NCI-H460 (cell line): ENCODE measurements at places on chromosomes 1 and 21. TPM values are rescaled to one million over a fixed set of nuclear protein-coding genes. Genes with fewer than 3 reads are reported as not detected.

DNA sequence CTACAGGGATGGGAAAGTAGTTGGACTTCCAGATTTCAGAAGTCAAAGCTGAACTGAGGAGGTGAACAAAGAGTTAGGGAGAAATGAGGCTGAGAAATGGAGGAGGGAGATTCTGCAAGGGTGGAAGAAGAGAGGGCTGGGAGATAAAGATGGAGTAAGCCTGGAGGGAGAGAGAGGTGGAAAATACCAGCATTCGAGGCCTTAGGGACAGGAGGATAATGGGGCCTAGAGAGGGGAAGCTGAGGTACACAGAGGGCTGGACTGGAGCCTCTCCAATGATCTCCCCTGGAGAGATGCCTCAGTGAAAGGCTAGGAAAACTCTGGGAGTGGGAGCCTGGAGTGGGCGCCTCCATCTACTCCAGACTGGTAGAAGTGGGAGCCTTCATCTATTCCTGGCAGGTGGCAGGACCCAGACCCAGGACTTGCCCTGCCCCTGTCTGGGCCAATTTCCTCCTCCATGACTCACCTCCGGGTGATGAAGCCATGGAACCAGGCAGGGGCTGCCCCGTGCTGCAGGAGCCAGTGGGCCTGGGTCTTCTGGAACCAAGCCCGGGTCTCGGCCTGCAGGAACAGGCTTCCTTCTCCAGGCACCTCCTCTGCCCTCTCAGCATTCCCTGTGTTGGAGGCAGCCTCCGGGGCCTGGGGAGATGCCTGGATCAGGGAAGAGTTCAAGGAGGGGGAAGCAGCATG is 1.9 kb downstream of the SH2D2A start:
- DNase-seq: no peak

KRTAP12-2 gene
- total RNA-seq: not detected in 2 replicates

DNA sequence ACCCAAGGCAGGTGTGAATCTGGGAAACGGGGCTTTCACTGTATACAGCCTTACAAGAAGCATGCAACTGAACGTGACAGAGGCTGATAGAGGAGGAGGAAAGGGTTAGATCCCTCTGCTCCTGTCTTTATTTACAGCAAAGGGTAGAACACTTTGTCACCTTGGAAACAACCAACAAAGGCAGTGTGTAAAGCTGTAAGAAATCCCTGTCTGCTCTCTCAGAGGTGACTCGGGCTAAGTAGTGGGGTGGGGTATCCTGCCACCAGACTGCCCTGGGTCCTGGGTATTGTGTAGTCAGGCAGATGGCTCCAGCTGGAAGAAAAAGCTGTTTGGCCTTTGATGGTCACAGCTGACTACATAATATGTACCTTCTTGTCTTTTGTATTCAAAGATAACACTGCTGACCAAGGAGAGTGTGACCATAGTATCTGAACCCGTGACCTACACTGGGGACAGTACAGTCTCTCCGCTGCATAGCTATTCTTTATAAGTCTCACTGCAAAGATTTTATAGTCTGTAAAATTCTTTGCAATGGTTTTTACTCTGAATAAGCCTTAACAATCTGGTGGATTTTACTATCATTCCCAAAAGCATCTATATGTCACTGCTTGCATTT is 22.1 kb upstream of the POU2F1 start:
- no peak for DNase-seq

PGLYRP3 gene
- not detected in 2 replicates for total RNA-seq

UMODL1 gene
- not detected in 2 replicates for total RNA-seq

DNA sequence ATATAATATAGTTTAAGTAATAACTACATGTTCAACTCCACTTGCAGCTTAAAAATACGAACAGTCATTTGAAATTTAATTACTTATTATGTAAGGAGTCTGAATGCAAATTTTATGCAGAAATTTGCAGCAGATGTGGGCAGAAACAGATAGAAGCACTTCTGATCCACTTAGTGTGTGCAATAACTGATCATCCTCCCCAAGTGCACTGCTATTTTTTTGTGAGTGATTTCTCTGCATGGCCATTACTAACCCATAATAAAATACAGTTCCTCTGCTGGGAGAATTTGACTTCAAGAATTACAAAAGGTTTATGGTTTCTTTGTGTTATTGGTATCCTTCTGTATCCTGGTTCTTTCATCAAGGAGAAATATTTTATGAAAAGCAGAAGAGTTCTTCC is 611.5 kb upstream of the RGS18 start:
- no peak for DNase-seq

- DNase-seq: no peak
These were observed 4.8 kb downstream of the OVGP1 start for GRCh38 chr1:111422546-111423391.

- DNase-seq: no peak
These were observed 204.5 kb downstream of the TTLL7 start for GRCh38 chr1:83794384-83794783.

- DNase-seq: no peak
These were observed 138.4 kb upstream of the VAMP3 start for GRCh38 chr1:7632681-7633080.

SERPINC1 gene
- 0.17 TPM in 1 of 2 replicates, not detected in the other for total RNA-seq

RGSL1 gene
- total RNA-seq: 0.07 TPM in 1 of 2 replicates, not detected in the other

GRCh38 chr1:151716771-151717631 is at the start of gene CELF3:
Gene CELF3 (minus strand): TSS chr1:151716803. CDS start chr1:151716020, 783 bp downstream.
- no peak for DNase-seq

DUSP23 gene
- total RNA-seq: 2.0 and 4.8 TPM in 2 replicates

GRCh38 chr1:108703939-108704338 is 8.8 kb upstream of the FNDC7 start:
- DNase-seq: peak; percentile 41

- DNase-seq: no peak
These were observed 20.3 kb upstream of the TXLNA start for GRCh38 chr1:32159189-32159588.

LAMC2 gene
- total RNA-seq: 2.1 and 3.2 TPM in 2 replicates

DNA sequence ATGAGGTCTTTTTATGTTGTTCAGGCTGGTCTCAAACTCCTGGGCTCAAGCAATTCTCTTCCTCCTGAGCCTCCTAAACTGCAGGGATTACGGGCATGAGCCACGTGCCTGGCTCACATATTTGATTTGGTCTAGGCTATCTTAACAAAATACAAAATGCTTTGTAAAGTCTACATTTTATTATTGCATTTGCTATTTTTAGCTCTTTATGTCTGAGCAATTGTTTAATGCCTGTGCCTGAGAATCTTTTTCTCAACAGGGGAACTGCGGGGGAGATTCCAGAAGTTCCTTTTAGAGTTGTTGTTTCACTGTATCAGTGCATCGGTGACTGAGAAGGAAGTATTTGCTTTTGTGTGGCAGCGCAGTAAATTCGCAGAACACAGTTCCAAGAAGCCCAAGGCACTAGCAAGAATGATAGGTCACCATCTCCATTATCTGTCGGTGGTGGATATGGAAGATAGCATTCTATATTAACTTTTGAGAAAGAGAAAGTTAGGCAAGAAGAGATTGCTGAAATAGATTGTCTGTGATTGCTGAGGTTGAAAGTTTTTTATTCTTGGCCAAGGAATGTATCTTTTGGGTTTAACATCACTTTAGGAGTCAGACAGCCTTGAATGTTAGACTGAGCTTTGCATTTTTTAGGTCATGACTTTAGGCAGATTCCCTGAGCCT is 167.3 kb downstream of the PDE4B start:
- no peak for DNase-seq

DNA sequence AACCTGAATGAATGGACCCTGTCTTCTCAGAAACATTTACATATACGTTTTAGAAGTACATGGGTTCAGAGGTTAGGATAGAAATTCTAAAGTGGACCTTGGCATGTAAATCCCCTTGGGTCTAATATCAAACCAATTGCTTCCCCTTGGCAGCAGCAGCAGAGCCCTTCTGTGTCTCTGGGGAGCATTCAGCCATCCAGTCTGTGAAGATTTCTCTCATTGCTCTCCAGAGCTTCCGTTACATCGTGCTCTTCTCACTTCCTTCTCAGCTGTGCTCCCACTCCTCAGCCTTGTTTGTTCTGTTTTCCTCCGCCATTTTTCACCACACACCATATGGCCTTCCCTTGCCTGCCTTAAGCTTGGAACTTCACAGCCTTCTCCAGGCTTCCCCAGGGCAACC is 61.5 kb upstream of the ATP1B1 start:
- DNase-seq: no peak

PGLYRP4 gene
- not detected in 2 replicates for total RNA-seq
